Peyer's patch (tissue), 4 donors: ENCODE measurements at places on chromosomes 3 and 15. TPM values are rescaled to one million over a fixed set of nuclear protein-coding genes. Genes with fewer than 3 reads are reported as not detected.

PSMD6 gene
- 38.1 TPM for total RNA-seq

HTD2 gene
- 12.8 TPM for total RNA-seq

DNA sequence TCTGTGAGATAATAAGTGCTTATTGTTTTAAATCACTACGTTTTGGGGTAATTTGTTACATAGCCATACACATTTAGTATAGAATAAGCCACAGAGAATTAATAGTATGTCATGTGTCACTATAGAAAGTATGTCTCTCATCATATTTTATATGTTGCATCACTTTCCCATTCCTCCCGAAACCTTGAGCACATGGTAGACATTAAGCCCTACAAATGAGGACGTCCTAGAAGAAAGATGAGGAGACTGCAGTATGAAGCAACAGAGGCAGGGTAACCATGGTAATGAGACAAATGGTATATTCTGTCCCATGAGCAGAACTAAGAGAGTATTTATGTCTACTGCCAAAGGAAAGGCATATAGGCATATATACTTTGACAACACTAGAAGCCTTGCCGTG is 720.2 kb downstream of the ROBO1 start:
- no peak overlapping the region for H3K27ac ChIP-seq
- no peaks in the 10 kb centered on the region for H3K36me3 ChIP-seq
- no peaks in the 10 kb centered on the region for H3K4me1 ChIP-seq
- no peak for DNase-seq
- H3K27me3 ChIP-seq, result no peaks in the 10 kb centered on the region
- H3K4me3 ChIP-seq, result no peak overlapping the region

- no peaks in the 10 kb centered on the region for H3K4me1 ChIP-seq
- H3K36me3 ChIP-seq, result no peaks in the 10 kb centered on the region
- H3K27me3 ChIP-seq, result no peaks in the 10 kb centered on the region
- peak; percentile 38 for DNase-seq
- H3K27ac ChIP-seq, result no peak overlapping the region
- no peak overlapping the region for H3K4me3 ChIP-seq
These were observed 92.7 kb downstream of the LRRC28 start for GRCh38 chr15:99343881-99344551.

DNA sequence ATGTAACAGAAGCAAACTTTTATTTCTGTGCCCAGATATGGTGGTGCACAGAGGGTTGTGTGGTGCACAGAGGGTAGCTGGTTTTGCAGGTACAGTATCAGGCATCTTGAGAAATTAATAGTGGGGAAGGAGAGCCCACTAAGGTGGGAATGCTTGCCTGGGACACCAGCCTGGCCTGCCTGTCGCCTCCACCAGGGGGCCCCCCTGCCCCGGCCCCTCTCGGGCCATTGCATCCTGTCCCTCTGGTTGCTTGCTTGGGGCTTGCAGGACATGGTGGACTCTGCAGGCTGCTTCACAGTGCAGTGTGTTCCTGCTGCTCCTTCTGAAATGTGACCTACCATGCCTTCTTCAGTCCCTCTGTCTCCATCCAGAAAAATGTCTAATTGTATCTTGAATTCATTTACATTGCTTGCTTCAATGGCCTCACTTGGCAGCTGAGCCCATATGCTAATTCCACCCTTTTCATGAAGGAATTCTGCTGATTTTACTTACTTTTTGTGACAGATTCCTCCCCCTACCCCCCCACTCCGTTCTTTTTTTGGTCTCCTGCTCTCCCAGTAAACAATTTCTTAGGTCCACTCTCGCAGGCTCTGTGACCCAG is 73.6 kb downstream of the EEFSEC start:
- no peaks in the 10 kb centered on the region for H3K36me3 ChIP-seq
- H3K4me3 ChIP-seq, result no peak overlapping the region
- no peak for DNase-seq

GRCh38 chr15:42544853-42545629 is 3.6 kb downstream of the LRRC57 start:
- no peak overlapping the region for H3K27ac ChIP-seq
- peaks cover 8% of the 10 kb centered on the region for H3K4me1 ChIP-seq
- no peaks in the 10 kb centered on the region for H3K27me3 ChIP-seq
- peaks cover 44% of the 10 kb centered on the region for H3K36me3 ChIP-seq
- no peak for DNase-seq

GRCh38 chr15:51840692-51841091 is 11.2 kb downstream of the TMOD3 start:
- peaks cover 6% of the 10 kb centered on the region for H3K4me1 ChIP-seq
- H3K27ac ChIP-seq, result no peak overlapping the region
- H3K36me3 ChIP-seq, result no peaks in the 10 kb centered on the region
- no peak for DNase-seq

DNA sequence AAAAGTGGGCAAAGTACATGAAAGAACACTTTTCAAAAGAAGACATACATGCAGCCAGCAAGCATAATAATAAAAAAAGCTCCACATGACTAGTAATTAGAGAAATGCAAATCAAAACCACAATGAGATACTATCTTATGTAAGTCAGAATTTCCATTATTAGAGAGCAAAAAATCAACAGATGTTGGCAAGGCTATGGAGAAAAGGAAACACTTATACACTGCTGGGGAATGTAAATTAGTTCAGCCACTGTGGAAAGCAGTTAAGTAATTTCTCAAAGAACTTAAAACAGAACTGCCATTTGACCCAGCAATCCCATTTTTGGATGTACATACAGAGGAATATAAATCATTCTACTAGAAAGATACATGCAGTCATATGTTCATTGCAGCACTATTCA is 360.7 kb downstream of the NSUN3 start:
- no peak for DNase-seq
- no peaks in the 10 kb centered on the region for H3K36me3 ChIP-seq
- H3K4me1 ChIP-seq, result no peaks in the 10 kb centered on the region
- no peak overlapping the region for H3K4me3 ChIP-seq
- no peaks in the 10 kb centered on the region for H3K27me3 ChIP-seq
